Stimulated activated CD8-positive, alpha-beta memory T cell treated with anti-CD3 and anti-CD28 coated beads, Interleukin-4, amount 100 ng/mL, for 4 hours (primary cell): ENCODE measurements at places on chromosomes 6 and 20.

- DNase-seq = no peak
These were observed 32.0 kb downstream of the HLA-C start for GRCh38 chr6:31239854-31240253.

DNA sequence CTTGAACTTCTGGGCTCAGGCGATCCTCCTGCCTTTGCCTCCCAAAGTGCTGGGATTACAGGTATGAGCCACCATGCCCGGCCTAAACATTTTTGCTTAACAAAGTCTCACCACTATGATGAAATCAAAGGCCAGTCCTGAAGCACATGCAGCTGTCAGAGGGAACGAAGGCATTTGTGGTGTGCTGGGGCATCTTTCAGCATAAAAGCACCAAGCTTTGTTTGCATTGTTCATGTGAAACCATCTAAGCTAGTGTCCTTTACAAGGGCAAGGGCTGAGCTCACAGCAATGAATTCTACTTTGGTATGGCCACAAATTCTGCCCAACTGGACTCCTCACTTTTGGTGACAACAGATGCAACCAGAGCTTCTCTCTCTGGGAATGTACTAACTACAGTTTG, 66.8 kb downstream of the ZFP64 start:
- no peak for DNase-seq

DNA sequence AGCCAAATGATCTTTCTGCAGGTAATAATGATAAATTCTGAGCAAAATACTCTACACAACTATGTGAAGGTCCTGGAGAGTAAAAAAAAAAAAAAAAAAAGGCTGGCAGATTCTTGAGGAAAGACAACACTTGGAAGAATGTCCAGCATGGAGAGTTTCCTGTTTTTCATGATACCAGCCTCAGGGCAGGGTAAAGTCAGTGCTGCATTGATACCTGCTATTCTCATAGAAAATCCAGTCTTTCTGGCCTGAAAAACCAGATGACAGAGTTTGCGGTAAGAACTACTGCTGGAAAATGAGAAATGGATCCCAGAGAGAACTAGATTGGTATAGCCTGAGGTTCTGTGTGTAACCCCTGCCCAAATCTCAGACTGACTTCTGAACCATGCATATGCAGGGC, 89.1 kb downstream of the AFG1L start:
- DNase-seq = no peak

DNA sequence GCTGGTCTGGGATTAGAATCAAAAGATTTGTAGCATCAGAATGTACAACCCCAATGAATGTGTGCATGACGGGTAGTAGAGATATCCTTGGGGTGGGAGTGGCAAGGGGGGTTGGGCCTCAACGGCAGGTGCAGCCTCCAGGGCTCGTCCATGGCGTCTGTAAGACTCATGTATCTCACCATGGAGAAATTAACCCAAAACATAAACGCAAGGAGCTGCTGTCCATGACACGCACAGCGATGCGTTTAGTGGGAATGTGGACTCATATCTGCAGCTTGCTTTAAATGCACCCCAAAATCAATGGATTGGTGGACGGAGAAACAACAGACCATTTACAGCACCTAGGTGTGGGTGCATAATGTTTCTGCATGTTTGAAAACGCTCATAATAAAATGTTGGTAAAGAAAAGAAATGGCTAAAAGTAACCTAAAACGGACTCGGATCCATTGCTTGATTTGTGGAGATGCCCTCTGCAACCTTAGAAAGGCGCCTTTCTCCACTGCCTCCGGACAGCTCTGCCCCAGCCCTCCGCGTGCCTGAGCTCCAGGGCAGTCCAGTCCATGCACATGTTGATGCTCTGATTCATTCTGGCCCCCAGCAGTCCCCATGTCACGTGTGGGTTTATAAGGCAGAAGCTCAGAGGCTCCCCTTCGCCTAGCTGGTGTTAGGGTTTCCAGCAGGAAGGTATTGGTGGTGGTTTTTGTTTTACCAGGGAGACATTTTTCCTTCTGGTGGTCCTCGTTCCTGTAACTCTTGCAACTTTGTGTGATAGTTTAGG, 24.5 kb downstream of the PYGB start:
- no peak for DNase-seq

GRCh38 chr6:115896538-115897129, 164.1 kb downstream of the FRK start:
- DNase-seq = no peak

GRCh38 chr6:88441346-88441745, 275.2 kb upstream of the CNR1 start:
- no peak for DNase-seq

- no peak for DNase-seq
These were observed 717 bp upstream of the ASF1A start for GRCh38 chr6:118893064-118893806.

DNA sequence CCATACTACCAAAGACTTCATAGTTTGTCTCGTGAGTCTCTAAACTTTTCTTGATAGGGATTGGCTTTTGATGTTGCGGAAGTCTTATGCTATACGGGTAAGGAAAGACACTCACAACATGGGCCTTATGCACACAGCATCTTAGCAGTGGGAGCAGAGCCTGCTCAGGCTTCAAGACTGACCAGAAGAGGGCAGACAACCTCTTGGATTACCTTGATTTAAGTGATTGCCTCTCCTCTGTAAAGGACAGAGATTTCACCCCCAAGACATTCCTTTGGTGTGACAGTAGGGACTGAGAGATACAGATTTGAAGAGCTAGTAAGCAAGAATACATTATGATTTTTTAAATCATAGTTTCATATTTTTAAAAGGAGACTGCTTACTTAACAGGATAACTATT, 71.0 kb upstream of the SAMD3 start:
- DNase-seq = no peak

GRCh38 chr6:131394768-131395432, 178.1 kb upstream of the ARG1 start:
- no peak for DNase-seq

GRCh38 chr20:42392442-42392841, 774.3 kb upstream of the CHD6 start:
- no peak for DNase-seq

- no peak for DNase-seq
These were observed 307.5 kb downstream of the CDKAL1 start for GRCh38 chr6:20841806-20842205.

DNA sequence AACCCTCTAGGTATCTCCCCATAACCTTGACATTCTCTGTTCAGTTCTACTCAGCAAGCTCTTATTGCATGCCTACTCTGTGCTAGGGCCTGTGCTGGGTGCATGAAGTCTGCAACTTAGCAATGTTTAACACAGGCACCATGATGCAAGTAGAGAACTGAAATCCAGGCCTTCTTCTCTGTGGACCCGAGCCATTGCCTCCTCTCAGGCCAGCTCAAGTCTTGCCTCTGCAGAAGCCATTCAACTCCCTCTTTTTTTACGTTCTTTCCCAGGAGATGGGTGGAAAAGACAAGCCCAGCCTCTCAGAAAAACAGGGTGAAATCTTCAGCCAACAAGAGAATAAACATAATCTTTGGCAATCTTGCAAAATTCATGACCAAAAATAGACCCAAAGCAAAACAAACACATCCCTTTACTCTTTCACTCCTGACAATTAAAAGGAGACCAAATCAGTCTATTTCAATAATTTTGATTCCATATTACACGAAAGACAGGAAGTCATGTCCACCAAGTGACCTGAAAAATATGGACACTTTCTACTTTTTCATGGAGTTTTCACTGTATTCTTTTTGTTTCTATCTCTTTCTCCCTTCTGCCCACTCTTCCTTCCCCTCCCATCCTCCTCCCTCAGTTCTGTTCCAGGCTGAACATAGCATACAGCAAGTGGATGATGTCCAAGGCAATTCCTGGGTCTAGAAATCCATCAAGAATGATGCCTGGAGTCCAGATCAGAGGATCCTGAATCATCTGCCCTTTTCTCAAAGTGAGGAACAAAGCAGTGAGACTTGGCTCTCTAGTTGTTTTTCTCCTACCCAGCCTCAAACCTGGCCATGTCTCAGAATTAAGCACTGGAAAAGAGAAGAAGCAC, 45.4 kb upstream of the MOCS1 start:
- DNase-seq = no peak

DNA sequence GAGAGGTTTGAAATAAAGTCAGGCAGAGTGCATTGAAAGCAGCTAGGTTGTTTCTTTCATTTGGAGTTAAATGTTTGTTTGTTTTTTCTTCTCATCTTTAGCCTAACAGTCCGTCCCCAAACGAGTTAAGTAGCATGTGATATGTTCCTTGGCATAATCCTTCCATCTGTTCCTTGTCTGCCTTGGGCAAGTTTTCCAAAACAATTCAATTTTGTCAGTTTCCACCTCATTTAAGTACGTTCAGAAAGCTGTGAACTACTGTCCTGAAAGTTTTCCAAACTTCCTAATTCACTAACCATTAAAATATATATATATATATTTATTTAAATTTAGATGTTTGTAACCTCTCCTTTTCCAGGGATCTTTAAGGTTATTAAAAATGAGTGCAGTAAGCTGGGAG, 61.8 kb upstream of the HDAC2 start:
- DNase-seq = no peak

- no peak for DNase-seq
These were observed 1.2 kb downstream of the GPR6 start for GRCh38 chr6:109979033-109979921.

DNA sequence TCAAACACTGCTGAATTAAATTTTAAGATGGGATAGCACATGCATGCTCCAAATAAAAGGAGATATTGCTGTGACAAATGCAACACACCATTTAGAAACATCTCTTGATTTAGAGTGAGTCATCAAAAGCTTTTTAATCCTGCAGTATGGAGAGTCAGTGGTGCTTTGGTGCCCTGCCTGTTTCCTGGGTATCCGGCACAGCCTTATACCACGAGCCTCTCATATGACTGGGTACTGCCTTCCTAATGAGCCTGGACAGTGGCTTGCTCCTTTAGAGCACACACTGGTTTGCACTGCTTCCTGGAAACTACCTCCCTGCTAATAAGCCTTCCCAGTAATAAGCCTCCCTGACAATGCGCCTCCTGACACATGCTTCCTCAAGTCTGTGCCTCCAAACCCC, 65.3 kb upstream of the KCNK16 start:
- no peak for DNase-seq

DNA sequence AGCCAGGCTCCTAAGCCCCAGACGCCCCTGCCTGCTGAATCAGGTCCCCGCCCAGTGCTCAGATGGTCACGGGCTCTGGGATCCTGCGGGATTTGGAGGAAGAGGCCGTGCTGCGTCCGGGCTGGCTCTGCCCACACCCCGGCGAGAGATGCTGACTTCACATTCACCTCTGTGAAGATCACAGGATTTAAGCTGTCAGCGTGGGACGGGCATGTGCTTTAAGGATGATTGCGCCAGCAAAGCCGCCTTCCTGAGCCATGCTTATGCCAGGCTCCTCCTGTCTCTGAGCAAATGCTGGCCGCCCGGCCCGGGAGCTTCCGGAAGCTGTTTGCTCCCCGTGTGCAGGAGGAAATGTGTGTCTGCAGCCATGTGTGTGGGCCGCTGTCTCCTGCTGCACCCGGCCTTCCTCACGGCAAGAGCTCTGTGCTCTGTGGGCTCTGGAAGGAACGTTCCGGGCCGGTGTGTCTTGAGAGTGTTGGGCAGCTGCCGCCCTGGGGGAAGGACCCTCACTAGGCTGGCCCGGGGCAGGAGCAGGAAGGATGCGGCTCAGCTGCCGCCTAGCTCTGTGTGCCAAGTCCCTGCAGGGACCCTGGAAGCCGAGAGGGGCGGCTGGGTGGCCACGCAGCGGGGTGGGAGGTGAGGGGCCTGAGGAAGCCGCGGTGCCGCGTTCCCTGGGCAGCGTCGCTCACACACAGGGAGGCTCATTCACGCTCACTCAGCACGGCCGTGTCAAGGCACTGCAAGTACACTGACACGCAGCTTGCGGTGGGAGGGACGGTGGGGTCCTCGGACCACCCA, 19.0 kb upstream of the BHLHE23 start:
- no peak for DNase-seq

DNA sequence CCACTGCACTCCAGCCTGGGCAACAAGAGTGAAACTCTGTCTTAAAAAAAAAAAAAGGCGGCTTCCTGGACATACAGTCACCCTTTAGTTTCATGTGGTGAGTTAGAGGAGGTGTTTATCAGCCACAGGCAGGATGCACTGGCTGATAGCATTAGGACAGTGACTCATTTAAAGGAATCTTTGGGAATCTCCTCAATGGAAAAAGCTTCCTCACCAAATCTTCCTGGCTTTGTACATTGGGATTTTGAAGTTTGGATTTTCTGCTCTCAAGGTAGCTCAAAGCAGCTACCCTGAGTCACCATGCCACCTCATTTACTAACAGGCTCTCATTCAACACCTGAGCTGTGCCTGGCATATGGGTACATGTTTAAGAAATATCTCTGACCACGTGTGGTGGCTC, 20.2 kb downstream of the PRPH2 start:
- no peak for DNase-seq

DNA sequence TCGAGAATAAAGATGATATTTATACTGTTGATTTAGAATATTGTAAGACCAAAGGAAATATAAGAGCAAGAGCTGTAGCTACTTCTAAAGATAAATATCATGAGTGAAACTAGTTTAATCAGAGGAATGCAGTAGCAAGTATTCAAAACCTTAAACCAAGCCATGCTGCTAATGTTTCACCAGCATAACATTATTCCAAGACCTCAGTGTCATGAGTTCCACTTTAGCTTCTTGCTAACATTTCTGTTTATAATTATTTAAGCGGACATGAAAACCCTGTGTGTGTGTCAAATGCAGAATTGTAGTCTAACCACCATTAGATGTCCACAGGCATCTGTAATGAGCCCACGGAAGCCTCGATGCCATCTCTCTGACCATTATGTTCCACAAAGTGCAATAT, 752.6 kb upstream of the MARCKS start:
- no peak for DNase-seq

GRCh38 chr6:22954749-22955385, 385.5 kb downstream of the HDGFL1 start:
- no peak for DNase-seq

DNA sequence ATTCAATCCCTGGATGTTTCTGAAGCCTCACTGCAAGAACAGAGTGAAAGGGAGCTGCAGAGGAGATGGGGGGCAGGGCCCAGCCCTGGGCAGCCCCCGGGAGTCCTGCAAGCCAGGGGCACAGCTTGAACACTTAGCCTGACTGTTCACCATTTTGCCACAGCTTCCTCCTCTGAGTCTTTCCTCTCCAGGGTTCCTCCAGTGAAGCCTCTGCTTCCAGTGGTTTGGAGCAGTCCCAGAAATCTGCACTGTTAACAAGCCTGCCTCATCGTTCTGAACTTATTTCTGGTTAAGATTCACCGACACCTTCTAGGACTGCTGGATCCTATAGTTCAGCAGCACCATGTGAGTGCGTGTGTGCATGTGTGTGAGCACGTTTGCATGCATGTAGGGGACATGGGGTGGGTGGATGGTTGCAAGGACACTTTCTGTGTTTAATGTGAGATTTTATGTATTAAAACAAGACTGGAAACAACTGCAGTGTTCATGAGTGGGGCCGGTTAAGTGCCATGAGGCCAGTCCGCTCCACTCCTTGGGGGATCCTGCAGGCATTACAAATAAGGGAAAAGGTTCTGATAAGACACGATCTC, 24.6 kb downstream of the CEBPB start:
- no peak for DNase-seq
